Stimulated activated CD4-positive, alpha-beta T cell treated with anti-CD3 and anti-CD28 coated beads, TNF-alpha, amount 100 ng/mL, for 4 hours (primary cell): ENCODE measurements at places on chromosomes 3 and 15.

DNA sequence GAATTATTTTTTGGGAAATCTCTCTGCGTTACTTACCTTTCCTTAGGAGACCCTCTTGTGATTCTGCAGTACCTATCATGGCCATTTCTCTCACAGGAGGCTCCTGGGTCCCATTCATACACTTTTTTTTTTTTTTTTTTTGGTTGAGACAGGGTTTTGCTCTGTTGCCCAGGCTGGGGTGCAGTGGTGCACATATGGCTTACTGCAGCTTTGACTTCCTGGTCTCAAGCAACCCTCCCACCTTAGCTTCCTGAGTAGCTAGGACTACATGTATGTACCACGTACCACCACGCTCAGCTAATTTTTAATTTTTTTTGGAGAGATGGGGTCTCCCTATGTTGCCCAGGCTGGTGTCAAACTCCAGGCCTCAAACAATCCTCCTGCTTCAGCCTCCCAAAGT lies 36.1 kb downstream of the TRAK1 start:
- DNase-seq, result no peak

DNA sequence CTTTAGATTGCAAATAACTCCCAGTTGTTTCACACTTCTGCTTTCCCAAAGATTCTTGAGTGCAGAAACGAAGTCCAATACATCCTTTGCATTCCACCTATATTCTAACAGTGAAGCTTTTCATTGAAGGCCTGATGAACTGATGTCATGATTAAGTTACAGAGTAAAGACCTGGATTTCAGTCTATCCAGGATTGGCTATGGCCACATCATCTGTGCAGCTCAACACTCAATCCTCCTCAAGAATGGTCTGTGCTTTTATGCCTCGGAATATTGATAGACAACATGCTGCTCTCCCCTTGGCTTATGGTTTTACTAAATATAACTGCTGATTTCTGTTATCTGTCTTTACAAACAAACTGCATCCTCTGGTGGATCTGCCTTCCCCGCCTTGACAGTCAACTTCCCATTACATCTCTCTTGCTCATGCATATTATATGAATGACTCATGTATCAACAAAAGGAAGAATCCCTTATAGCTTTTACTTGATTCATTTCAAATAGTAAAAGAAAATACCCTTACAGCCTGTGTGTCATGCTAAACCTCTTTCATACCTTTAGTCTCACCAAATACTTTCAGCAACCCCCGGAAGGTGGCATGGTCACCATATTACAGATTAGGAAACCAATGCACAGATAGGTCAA lies 59.5 kb downstream of the SCN11A start:
- no peak for DNase-seq

GRCh38 chr15:59406446-59406845 lies 31.5 kb upstream of the FAM81A start:
- no peak for DNase-seq

- no peak for DNase-seq
Measured at GRCh38 chr3:32862247-32862935, 44.6 kb downstream of the TRIM71 start.

DNA sequence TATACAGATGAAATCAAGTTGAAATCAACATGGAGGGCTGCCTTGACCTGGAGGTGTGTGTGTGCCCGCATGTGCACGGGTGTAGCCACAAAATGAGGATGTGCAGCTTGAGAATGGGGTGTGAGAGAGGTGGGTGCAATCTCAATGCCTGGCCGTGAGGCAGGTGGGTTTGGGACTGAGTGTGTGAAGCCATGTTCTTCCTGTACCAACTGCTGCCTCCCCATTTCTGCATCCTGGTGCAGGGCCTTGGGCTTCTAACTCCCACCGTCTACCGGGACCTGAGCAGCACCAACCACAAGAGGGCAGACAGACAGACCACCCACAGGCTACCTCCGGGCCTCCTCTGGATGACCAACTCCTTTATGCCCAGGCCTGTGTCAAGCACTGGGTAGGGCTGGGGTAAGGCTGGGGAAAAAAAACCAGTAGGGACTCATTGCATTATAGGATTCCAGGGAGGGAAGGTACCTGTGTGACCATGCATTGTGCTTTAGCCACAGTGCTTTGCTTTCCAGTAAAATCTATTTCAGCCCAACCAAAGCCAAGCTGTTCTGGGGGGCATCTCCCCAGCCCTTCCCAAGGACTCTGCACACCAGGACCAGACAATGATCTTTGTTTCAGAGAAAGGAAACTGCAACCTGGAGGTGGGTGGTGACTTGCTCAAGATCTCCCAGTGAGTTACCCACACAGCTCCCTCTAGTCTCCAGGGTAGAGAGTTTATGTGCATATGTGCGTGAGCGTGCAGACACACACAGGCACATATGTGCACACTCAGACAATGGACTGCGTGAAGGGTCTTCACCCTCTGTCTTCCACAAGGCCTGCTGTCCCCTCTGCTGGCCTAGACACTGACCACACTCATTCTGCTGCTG lies 162.2 kb upstream of the TLE3 start:
- no peak for DNase-seq

DNA sequence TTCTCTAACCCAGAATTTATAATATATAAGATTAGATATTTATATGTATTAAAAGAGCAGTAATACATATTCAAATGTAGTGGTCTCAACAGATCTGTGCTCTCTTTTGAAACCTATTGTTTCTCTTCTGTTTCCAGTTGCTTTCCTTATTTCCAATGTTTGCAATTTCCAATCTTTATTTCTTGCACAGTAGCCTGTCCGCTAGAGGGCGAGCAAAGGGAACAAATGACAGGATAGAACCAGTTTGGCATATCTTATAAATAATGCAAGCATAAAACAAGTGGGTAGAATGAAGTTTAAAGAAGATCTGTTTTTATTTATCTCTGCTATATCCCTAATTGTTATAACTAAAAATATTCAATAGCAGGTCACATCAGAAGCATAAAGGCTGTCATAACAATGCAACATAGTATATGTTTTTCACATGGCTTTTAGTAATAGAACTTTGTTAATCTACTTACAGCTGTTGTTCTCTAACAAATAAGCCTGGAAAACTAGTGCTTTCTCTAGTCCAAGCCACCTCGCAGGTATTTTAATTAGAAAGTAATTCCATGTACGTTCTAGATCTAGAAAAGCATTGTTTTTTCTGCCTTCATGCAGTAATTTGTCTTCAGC lies 15.1 kb upstream of the TCAIM start:
- DNase-seq, result peak; percentile 25

DNA sequence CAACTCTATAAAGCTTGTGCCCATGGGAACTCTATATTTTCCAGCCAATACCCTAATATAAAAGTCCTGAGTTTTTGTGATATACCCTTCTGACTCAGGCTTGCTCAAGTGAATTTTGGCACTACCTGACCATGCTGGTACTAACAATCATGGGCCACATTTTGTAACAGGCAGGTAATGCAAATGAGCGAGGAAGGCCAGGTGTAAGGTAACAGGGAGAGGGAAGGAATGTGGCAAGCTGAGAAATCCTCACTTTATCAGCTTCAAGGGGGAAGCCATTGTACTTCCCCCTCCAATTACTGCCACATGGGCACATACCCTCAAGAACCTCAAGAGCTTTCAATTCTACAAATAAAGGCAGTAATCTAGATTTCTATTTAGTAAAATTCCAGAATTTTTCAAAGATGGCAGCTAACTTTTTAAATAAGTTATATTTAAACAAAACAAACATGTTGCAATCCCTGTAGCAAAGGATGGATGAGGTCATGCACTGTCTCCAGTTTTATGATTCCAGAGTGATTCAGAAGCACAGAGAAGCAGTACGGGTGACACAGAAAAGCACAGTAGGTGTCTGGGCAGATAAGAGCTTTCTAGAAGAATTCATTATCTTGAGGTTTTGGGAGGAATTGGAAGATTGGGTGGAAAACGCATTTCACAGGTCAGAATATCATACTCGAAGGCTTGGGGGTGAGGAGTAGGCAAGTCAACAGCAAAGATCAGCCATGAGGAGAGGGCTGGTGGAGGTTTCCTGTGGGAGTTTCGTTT lies 87.6 kb downstream of the FOXP1 start:
- no peak for DNase-seq

DNA sequence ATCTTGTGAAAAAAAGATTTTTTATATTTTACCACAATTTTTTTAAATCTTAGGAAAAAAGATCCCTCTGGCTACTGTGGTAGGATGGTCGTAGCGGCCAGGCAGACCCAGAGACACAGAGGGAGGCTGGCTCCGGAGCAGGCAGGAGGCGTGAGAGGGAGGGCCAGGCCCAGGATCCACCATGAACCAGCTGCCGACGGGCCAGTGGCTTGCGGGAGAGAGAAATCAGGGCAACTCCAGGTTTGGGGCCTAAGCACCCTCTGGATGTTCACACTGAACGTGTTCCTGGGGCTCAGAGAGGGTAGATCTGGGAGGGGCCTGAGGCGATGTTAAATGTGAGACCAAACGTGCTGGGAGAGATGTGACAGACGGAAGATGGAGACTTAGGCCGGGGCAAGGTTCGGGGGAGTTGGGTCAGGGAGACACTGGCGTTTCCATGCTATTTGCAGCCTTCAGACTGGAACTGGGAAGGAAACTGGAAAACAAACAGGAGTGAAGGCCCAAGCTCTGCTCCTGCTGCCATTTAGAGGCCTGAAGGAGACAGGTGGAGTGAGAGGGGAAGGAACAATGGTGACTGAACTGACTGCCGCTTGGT lies 1.6 kb upstream of the VILL start:
- no peak for DNase-seq

- no peak for DNase-seq
Measured at GRCh38 chr3:171453180-171453886, 6.9 kb downstream of the TNIK start.

DNA sequence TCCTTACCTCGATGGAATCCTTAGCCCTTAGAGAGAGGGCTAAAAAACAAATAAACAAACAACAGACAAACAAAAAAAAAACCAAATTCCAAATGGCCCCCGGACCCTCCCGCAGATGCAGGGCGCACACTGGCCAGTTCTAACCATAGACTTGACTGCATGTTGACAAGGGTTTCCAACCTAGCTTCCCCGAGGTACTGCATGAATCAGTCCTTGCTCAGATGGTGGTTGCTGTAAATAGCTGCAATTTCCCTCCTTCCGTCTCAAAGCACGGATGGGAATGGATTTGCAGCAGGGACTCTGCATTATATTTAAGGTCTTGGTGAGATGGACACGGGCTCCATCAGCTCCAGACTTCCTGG lies 162.8 kb downstream of the CD47 start:
- DNase-seq, result no peak
